OCI-M1 (cell line): ENCODE measurements at places on chromosomes 5 and 9.

- peak; percentile 52 for DNase-seq
These were observed 20.6 kb downstream of the TPPP start for GRCh38 chr5:672329-673160.

GRCh38 chr9:96852676-96853075, 1.6 kb downstream of the ZNF782 start:
- no peak for DNase-seq

DNA sequence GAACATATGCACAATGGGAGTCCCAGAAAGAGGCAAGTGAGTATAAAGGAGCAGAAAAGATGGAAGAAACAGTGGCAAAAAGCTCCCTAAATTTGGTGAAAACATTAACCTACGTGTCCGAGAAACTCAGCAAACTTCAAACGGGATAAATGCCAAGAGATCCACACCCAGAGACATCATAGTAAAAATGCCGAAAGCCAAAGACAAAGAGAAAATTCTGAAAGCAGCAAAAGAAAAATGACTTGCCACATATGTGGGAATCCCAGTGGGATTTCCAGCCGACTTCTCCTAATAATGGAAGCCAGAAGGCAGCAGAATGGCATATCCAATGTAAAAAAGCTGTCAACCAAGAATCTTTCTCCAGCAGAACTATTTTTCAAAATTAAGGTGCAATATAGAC, 101.2 kb downstream of the ADAMTS2 start:
- no peak for DNase-seq

GRCh38 chr5:160548949-160549645, 127.4 kb downstream of the PTTG1 start:
- no peak for DNase-seq

- DNase-seq = no peak
These were observed 232.8 kb downstream of the ASTN2 start for GRCh38 chr9:117182046-117182445.

DNA sequence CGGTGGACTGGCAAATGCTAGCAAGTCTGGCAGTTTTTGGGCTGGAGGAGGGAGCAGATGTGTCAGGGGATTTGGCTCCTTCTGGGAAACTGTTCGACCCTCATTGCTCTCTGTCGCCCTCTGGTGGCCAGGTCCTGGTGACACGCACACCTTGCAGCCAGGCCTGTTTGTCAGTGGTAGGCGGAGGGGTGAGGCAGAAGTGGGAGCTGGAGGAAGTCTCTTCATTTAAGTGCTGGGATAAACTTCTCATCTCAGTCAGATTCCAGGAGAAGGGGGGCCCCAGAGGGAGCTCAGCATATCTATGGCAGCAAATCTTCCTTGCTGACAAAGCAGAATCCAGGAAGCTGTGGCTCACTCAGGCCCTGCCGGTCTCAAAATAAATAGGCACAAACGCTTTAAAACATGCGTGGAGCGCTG, 326.5 kb downstream of the ZSWIM6 start:
- peak; percentile 86 for DNase-seq

DNA sequence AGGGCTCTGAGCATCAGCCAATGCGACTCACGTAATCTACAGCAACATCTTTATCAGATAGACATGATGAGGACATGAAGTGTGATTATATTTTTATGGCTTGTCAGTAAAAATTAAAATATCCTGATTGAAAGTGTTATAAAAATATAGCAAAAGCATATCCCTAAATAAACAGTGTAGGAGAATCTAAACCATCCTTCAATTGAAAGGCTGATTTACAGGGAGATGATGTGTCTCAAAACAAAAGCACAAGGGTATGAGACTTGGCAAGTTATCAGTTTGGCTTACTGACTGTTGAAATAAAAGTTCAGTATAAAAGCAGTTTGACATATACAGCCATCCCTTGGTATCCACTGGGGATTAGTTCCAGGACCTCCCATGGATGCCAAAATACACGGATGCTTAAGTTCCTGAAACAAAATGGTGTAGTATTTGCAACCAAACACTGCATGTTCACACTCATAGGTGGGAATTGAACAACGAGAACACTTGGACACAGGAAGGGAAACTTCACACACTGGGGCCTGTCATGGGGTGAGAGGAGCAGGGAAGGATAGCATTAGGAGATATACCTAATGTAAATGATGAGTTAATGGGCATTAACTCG, 149.9 kb upstream of the MAP1B start:
- no peak for DNase-seq

DNA sequence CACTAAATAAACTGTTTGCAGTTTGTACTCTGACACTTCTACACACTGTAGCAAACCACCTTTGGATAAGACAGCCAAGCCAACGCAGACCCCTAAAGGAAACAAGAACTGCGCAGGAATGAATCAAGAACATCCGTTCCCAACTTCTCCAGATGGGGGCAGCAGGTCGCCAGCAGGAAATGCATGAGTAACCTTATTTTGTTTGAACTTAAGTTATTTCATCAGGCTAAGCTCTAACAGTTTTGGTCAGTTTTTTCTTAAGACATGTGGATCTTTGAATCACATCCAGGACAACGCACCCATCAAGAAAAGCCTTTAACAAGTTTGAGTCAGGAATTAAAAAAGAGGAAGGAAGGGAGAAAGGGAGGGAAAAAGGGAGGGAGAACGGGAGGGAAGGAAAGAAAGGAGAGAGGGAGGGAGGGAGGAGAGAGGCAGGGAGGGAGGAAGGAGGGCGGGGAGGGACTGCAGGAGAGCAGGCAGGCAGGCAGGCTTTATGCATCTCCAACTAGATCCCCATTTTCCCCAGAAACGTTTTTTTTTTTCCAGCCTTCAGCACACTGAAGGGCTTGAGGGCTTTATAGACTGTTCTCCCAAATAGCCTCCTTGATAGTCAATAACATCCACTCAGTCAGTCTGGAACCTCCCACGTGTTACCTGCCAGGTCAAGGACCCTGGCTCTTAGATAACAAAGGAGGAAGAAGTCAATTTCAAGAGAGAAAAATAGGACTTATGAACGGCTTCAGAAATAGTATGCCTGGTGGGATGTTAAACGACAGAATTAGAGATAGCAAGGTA, 22.2 kb downstream of the BHMT start:
- peak; percentile 93 for DNase-seq

DNA sequence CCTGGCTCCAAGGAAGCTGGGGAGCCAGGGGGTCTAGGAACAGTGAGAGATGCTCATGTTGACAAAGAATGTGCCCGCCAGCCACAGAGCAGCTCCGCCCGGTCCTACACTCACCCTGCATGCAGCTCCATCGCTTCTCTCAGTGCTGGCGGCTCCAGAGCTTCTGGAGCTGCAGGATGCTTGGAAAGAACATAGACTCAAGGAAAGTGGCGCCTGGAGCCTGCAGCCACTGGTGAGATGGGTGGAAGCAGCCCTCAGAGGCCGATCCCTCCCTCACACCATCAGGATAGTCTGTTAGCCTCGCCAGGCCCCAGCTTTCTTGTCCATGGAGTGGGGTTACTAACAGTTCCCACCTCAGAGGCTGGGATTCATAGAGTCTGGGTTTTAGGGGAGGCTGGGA, 26.4 kb upstream of the SLC6A19 start:
- DNase-seq = no peak

DNA sequence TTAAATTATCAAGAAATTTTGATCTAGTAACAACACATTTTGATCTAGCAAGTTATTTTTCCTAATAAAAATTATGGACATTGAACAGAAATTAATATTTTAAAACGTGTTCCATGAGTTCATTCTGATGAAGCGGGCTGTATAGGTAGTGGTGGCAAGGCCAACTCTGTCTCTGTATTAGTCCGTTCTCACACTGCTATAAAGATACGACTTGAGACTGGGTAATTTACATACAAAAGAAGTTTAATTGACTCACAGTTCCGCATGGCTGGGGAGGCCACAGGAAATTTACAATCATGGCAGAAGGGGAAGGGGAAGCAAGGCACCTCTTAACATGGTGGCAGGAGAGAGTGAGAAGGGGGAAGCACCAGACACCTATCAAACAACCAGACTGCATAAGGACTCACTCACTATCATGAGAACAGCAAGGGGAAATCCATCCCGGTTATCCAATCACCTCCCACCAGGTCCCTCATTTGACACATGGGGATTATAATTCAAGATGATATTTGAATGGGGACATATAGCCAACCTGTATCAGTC, 61.2 kb downstream of the TMEM232 start:
- no peak for DNase-seq

- DNase-seq = peak; percentile 90
These were observed 24.0 kb downstream of the DCTN4 start for GRCh38 chr5:150734579-150735384.

- DNase-seq = no peak
These were observed 94.5 kb downstream of the PJA2 start for GRCh38 chr5:109315245-109315644.

DNA sequence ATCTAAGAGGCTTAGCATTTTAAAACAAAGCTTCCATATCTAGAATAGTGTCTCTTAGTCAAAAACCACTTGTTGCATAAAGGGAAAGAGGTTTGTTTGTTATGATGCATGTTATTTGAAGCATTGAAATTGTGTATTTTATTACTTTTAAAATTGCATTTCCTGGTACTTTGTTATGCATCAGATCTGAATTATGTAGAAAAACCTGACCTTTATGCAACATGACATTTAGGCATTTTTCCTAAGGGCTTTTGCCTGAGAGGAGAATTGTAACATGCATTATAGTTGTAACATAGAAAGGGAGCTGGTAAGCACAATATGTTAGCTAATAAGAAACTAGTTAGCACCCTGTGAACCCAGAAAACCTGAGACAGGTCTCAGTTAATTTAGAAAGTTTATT, 22.0 kb downstream of the ZNF169 start:
- no peak for DNase-seq

GRCh38 chr5:133397990-133398645, 214.2 kb downstream of the FSTL4 start:
- DNase-seq = no peak

DNA sequence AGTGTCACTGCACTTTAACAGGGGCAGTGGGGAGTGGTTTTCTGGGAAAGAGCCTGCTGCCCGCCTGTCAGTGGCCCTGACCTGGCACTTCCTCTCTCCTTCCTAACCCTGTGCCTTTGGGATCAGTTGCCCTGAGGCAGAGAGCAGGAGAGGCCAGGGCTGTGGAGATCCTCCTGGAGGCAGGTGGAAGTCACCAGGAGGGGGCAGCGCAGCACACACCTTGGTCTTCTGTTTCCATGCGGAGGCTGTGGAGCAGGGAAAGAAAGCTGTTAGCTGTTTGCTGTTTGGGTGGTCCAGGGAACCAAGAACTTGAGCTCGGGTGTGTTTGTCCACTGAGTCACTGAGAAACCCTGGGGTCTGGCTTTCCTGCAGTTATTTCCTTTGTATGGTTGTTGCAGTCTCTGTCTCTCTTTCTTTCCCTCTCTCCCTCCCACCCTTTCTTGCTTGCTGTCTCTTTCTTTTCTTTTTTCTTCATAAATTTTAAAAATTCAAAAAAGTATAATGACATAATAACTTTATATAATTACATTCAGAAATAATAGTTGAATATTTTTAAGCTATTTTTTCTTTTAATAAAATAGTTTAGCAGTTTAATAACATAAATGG, 28.1 kb downstream of the NTRK2 start:
- DNase-seq = peak; percentile 39

GRCh38 chr5:81171769-81172168, 61.4 kb upstream of the CKMT2 start:
- DNase-seq = no peak

DNA sequence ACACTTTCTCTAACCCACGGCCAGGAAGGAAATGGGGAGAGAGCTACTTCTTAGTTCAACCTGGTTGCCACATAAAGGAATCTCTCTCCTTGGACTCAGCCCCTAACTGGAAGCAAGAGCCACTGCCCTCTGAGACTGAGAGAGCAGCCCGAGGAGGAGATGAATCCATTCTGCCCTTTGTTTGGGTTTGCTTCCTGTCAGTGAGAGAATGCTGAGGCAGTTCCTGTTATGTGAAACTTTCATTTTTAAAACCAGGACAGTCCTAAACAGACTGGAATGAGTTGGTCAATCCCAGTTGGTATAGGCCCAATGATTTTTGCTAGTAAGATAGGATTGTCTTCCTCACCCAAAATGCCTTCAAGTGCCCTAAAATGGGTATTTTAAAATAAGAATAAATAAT, 205.1 kb downstream of the NTRK2 start:
- peak; percentile 16 for DNase-seq

GRCh38 chr9:114059047-114059803, 18.9 kb downstream of the AMBP start:
- DNase-seq = no peak

- peak; percentile 62 for DNase-seq
These were observed 244.1 kb downstream of the ADGRV1 start for GRCh38 chr5:90802474-90803317.

DNA sequence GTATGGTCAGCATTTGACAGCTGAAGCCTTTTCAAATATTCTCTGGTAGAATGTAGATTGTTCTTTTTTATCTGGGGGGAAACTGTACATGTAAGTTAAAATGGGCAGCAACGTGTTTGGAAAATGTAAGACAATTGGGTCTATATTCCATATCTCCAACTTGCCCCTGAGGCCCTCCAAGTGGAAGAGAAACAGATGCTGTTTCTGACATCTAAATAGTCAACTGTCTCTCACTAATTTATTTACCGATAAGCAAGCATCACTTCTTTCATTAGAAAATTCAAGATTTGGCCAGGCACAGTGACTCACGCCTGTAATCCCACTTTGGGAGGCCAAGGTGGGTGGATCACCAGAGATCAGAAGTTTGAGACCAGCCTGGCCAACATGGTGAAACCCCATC, 120.2 kb upstream of the TBCA start:
- no peak for DNase-seq

GRCh38 chr9:114156657-114157421, 1.5 kb downstream of the COL27A1 start:
- no peak for DNase-seq

- no peak for DNase-seq
These were observed 162.8 kb downstream of the ENC1 start for GRCh38 chr5:74477761-74478160.

DNA sequence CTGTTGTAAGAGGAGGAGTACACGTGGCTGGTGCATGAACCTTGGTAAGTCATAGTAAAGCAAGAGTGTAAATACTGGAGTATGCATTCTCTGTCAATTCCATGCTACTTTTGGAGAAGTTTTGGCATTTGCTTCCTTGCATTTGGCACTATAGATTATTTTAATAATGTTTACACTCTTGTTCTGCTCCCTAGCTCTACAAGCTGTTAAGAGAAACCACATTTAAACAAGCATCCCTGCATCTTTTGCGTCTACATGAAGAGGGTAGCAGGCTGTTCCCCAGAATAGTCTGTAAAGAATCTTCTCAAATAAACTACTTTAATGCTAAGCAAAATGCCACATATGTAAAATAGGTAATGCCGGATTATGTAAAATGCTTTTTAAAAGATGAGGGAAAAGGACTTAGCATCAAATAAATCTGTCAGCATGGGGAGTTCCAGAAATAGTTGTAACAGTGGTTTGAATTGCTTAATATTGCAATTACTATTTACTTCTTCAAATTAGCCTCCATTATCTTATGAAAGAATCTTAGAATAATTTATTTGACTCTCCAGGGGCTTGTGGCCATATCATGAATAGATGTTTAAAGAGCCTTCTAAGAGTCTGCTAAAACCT, 2127.3 kb upstream of the WWC1 start:
- DNase-seq = no peak
